Gastroesophageal sphincter (tissue), 4 donors: ENCODE measurements at places on chromosomes 7 and 10. TPM values are rescaled to one million over a fixed set of nuclear protein-coding genes. Genes with fewer than 3 reads are reported as not detected.

OR2A5 gene
- not detected for total RNA-seq

ZNF365 gene
- 0.67 TPM for total RNA-seq

GFRA1 gene
- 62.5 TPM for total RNA-seq

INA gene
- total RNA-seq, result 1.8 TPM

SYT15 gene
- total RNA-seq, result 11.2 TPM

TMEM229A gene
- 0.23 TPM for total RNA-seq

LLCFC1 gene
- total RNA-seq, result not detected

SLC16A9 gene
- 0.54 TPM for total RNA-seq

SLC4A2 gene
- 102 TPM for total RNA-seq

SPDYE8 gene
- total RNA-seq, result not detected

HMX3 gene
- total RNA-seq, result not detected

WNT16 gene
- 0.13 TPM for total RNA-seq

NEBL gene
- 2.6 TPM for total RNA-seq

CALD1 gene
- total RNA-seq, result 2,575 TPM

ASL gene
- 22.5 TPM for total RNA-seq

HABP2 gene
- total RNA-seq, result not detected

LIPF gene
- not detected for total RNA-seq

OR9A2 gene
- not detected for total RNA-seq

NUTM2E gene
- not detected for total RNA-seq

BHLHA15 gene
- not detected for total RNA-seq
